ENCODE measurements at places on chromosomes 3 and 15.

GRCh38 chr3:28836199-28836598 lies 444.7 kb upstream of the RBMS3 start:
- DNase-seq: no peak

DNA sequence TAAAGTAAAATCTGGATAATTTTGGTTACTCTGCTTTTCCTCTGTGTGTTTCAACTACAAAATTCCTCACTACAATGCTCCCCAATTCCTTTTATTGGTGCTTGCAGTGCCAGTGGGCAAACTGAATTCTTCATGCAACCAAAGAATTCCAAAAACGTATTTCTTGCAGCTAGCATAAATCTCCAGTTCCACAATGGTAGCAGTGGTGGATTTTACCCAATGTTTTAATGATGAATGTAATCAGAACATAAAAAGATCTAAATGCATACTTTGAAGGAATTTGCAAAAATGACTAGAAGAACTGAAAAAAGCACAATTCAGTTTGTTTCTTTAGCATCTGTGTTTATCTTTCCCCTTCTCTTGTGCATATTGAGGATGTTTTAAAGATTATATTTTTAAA lies 359.6 kb upstream of the TPRG1 start:
- no peak for DNase-seq

DNA sequence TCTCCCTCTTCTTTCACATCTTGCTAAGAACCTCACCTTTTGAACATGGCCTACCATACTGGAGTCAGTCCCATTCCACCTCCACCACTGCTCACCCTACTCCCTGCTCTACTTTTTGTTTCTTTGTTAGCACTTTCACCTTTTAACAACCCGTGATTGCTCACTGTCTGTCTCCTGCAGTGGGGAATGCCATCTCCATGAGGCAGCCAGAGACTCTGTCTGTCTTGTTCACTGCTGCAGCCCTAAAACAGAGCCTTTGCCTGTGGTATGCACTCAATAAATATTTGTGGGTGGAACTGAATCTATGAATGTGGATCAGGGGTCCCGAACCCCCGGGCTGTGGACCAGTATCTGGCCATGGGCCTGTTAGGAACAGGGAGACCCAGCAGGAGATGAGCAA lies 16.5 kb upstream of the TLE3 start:
- no peak for DNase-seq

DNA sequence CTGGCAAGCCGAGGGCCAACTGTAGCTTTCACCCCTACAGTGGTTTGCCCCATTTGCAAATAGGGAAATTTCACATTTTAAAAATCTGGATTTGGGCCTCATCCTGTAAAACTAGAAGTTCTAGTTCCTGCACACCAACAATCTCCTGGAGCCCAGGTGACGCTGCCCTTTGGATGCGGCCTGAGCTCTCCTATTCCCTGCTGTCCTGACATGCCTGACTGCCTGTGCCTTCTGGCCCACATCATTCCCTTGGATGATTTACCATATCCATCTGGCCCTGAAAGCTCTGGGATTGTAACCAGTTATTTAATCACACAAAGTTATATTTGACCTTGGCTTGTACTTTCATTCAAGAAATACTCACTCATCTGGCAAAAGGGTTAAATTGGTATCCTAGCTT lies 272.3 kb downstream of the ARRDC4 start:
- no peak for DNase-seq

- DNase-seq: no peak
Measured at GRCh38 chr3:83048556-83048955, 1287.1 kb upstream of the GBE1 start.

DNA sequence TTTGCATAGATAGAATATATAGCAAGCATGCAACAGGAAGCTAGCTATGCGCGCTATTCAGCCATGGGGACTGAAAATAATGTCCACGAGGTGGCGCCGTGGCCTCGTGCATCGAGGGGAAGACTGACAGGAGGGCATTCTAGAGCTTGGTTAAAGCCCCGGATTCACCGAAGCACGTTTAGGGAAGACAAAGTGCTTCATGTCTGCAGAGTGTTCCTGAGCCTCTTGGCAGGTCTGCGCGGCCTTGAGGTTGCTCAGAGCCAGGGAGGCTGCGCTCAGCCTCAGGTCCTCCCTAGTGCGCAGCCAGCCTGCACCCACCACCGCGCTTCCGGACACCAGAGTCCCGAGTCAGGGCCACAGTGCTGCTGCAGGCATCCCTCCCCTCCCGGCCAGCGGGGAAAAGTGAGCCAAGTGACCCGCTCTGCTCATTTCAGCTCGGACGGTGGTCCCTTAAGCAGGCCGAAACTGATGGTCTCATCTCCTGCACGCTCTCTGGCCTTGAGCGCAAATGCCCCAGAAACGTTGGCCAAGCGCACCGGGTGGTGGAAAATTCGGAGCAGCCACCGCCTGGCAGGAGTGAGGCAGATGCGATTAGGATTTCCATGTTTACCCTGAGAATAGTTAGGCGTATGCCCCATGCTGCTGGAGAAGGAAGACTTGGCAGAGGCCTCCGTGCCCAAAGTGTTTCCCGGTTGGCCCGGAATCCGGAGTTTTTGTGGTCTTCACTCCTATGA lies 24.8 kb downstream of the GABRA5 start:
- DNase-seq: peak; percentile 55

DNA sequence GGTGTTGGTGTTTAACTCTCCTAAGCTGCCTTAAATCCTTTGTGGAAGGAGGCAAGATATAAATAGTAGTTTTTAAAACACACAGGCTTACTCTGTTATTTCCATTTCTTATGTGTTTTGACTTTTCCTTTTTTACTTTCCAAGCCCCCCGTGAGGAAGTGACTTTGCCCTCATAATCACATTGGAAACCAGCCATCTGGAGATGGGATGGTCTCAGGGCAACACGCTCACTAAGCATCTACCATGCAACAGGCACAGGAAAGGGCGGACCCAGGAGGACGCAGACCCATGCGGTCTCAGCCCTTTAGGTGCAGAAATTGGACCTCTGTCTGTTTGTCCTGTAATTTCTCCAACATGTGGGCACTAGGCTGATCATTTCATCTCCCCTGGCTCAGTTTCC lies 115.7 kb downstream of the PDZRN3 start:
- no peak for DNase-seq

GRCh38 chr15:64770626-64771025 lies 4.8 kb downstream of the RBPMS2 start:
- DNase-seq: no peak

DNA sequence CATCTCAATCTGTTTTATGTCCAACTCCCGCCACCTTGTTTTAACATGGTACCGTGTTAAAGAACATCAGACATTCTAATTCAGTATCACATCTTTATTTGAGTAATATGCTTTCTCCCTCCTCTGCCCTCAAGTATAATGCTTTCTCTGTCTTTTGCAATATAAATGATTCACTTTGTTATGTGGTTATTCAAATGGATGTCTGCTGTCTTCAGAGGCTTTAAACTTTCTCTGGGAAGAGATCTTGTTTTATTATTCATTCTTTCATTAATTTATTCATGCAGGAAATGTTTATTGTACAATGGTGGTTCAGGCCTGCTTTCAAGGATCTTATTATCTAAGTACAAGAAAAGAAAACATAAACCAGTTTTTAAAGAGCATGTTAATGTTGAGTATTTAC lies 57.1 kb downstream of the RAP2B start:
- DNase-seq: no peak

- DNase-seq: no peak
Measured at GRCh38 chr3:11405323-11405722, 133.1 kb downstream of the ATG7 start.

- DNase-seq: no peak
Measured at GRCh38 chr3:79516795-79517194, 251.0 kb downstream of the ROBO1 start.

- no peak for DNase-seq
Measured at GRCh38 chr15:70093481-70094319, 4.0 kb downstream of the TLE3 start.

DNA sequence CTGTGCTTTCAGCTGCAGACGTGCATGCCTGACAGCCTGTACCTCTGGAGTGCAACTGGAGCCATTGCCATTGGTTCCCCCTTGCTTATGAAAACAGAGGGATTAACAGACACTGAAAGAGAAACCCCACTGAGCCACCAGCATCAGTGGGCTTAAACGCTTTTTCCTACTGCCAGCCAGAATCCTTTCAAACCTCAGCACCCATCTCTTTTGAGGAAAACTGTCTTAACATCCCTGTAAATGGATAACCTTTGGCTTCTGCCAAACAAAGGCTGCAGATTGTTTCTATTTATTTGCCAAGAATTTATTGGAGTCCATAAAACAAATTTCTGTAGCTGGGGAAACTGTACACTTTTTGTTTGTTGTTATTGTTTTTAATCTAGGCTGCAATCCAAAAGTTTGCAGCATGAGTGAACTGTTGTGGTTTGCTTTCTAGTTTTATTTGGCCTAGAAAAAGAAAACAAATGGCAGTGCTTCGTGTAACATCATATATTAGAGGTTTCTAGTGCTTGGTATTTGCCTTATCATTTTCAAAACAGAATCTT lies 369.2 kb upstream of the IL12A start:
- no peak for DNase-seq

GRCh38 chr3:116032176-116032575 lies 408.9 kb downstream of the GAP43 start:
- DNase-seq: no peak

- no peak for DNase-seq
Measured at GRCh38 chr15:68431037-68431791, 749 bp downstream of the ITGA11 start.
